ENCODE measurements at places on chromosomes 2 and 18.
A peak's percentile ranks its signal among the peaks of the same experiment; 100 is the strongest.

DNA sequence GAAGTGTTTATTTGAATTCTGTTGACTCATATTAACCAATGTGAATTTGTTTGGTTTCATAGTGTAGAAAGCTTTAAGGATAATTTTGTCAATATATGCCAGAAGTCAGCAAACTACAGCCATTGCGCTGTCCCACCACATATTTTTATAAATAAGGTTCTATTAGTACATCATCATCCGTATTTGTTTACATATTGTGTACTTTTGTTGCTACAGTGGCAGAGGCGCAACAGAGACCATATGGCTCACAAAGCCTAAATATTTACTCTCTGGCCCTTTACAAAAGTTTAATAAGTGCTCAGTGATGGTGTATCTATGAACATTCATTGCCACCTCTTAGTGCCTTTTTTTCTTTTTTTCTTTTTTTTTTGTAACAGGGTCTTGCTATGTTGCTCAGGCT is 6.4 kb downstream of the ERLEC1 start:
- no peak for DNase-seq

- no peak for DNase-seq
Observed at GRCh38 chr2:222241128-222241870, 57.5 kb downstream of the PAX3 start.

- no peak for DNase-seq
Observed at GRCh38 chr18:27824841-27825681, 351.9 kb downstream of the CDH2 start.

DNA sequence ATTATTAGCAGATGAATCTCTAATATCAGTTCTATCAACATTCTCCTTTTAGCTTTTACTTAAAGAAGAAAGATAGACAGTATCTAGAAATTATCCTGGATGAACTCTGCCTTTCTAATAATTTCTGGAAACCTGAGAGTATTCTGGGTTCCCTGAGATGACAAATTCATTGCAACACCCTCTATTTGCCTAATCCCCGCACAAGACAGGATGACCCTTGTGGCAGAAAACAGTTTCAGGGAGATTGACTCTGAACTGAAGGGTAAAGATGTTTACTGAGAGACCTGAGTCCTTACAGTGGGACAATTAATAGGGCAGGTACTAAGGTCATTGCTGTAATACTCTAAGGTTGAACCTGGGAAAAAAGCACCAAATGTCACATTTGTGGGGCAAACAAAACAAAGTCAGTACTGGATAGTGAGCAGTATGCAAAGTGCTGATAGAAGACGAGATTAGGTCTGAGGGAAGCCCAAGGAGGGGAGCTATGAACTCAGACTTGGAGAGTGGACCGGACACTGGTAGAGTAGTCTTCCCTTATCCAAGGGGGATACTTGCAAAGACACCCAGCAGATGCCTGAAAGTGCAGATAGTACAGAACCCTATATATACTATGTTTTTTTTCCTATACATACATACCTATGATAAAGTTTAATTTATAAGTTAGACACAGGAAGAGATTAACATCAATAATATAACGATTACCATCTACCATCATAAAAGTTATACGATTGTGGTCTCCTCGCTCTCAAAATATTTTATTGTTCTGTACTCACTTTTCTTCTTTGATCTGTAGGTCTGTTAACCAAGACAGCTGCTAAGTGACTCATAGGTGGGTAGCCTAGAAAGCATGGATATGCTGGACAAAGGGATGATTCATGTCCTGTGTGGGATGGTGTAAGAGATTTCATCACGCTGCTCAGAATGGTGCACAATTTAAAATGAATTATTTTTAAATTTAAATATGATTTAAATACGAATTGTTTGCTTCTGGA is 148.3 kb upstream of the KLHL14 start:
- DNase-seq = peak; percentile 19

- DNase-seq = no peak
Observed at GRCh38 chr2:200300638-200301314, 5.7 kb upstream of the SPATS2L start.

DNA sequence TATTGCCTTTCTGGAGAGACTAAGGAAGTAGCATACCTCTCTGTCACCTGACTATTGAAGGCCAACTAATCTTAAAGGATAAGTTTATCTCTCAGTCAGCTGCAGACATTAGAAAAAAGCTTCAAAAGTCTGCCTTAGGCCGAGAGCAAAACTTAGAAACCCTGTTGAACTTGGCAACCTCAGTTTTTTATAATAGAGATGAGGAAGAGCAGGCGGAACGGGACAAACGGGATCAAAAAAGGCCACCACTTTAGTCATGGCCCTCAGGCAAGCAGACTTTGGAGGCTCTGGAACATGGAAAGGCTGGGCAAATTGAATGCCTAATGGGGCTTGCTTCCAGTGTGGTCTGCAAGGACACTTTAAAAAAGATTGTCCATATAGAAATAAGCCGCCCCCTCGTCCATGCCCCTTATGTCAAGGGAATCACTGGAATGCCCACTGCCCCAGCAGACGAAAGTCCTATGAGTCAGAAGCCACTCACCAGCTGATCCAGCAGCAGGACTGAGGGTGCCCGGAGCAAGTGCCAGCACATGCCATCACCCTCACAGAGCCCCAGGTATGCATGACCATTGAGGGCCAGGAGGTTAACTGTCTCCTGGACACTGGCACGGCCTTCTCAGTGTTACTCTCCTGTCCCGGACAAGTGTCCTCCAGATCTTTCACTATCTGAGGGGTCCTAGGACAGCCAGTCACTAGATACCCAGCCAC is 61.5 kb upstream of the FAM98A start:
- no peak for DNase-seq

GRCh38 chr2:219634171-219634940 is 6.9 kb downstream of the SLC4A3 start:
- DNase-seq = no peak

- DNase-seq = no peak
Observed at GRCh38 chr2:241952816-241953215, 83.3 kb downstream of the RTP5 start.

GRCh38 chr2:153417077-153417476 is 61.5 kb downstream of the RPRM start:
- no peak for DNase-seq

- no peak for DNase-seq
Observed at GRCh38 chr18:58335821-58336220, 291.8 kb downstream of the NEDD4L start.

DNA sequence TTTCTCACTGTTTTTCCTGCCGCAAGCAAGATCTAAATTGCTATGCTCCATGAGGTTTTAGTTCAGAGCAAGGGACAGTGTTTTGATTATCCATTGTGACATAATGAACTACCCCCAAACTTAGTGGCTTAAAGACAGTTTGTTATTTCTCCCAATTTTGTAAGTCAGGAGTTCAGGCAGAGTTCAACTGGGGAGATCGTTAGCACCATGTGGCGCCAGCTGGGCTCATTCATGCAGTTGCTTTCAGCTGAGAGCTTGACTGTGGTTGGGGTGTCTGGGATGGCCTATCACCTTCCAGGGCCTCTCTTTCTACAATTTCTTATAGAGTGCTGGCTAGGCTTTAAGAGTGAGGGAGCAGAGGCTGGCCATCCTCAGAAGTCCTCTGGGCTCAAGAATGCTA is 382.9 kb upstream of the CELF4 start:
- DNase-seq = no peak

DNA sequence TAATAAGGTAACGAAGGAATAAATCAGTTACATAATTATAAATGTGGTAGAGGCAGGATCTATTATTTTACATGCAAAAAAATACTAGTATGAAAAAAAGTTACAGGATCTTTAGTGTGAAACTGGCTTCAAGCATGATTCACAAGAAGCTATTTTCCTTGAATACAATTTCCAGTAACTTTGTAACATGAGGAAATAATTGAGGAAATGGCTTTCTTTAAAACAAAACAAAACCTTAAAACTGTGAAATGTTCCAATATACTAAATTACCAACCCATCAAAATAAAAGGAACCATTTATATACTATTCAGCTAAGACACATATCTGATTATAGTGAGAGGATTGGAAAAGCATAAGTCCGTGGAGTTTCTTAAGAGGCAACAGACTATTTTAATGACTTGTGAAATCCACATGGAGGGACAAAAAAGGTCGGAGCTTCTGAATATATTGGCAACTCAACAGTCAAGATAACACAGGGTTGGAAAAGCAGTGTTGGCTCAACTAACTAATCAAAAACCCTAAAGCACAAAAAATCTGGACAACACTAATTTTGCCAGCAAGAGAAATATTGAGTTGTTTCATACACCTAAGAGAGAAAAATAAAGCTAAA is 10.6 kb downstream of the IRS1 start:
- no peak for DNase-seq

- DNase-seq = no peak
Observed at GRCh38 chr2:6958616-6959235, 41.5 kb downstream of the RNF144A start.

DNA sequence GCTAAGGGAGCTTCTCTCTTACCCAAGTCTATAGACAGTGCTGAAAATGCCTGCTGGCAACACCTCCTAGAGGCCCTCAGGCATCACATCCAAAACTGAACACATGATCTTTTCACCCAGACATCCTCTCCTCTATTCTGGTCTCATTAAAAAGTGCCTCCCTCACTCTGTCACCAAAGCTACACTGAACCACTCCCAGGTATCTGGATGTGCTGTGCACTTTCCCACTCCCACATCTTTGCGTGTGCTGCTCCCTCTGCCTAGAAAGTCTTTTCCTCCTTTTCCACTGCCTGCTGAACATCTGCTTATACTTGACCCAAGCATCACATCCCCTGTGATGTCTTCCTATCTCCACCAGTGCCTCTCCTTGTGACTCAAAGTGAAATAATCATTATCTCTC is 26.1 kb upstream of the STPG4 start:
- no peak for DNase-seq

GRCh38 chr18:43596105-43596712 is 318.9 kb upstream of the SYT4 start:
- peak; percentile 62 for DNase-seq

- DNase-seq = no peak
Observed at GRCh38 chr2:144151405-144151804, 368.5 kb downstream of the ZEB2 start.

DNA sequence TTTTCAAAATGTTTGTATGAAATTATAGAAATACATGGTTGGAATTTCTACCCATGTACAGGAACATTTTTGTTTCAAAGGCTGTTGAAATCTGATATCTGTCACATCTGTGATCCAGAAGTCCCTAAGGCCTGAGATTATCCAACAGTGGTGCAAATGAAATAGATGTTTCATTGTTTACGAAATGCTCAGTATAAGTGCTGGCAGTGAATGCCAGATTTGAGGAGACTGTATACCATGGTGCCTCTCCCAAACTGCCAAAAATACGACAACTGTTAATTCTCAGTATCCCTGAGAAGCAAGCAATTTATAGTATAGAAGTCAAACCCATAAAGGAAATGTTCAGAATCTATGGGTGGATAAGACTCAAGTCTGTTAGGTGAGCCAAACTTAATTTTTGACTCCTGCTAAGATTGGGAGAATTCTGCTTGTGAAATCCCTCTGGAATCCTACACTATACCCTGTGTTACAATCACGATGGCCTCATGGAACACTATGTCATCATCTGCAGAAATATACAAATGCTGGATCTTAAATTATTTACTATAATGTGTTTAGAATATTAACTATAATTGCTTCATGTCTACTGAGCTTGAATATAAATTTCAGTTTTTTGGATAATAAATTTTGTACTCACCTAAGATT is 71.2 kb upstream of the DOCK10 start:
- DNase-seq = no peak

- no peak for DNase-seq
Observed at GRCh38 chr2:136389809-136390208, 271.9 kb upstream of the CXCR4 start.

DNA sequence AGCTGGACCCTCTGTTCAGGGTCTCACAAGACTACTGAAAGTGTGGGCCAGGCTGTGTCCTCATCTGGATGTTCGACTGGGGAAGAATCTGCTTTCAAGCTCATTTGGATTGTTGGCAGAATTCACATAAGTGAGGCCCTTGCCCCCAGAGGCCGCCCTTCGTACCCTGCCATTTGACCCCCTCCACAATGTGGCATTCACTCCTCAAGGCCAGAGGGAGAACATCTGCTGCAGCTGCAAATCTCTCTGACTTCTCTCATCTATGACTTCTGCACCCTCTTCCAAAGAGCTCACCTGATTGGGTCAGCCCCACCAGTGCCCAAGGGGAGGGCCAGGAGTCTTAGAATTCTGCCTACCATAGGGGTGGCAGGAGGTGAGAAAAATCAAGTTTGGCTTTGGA is 3.9 kb upstream of the CNDP2 start:
- DNase-seq = no peak

GRCh38 chr18:50847192-50847591 is 27.4 kb upstream of the MRO start:
- no peak for DNase-seq

DNA sequence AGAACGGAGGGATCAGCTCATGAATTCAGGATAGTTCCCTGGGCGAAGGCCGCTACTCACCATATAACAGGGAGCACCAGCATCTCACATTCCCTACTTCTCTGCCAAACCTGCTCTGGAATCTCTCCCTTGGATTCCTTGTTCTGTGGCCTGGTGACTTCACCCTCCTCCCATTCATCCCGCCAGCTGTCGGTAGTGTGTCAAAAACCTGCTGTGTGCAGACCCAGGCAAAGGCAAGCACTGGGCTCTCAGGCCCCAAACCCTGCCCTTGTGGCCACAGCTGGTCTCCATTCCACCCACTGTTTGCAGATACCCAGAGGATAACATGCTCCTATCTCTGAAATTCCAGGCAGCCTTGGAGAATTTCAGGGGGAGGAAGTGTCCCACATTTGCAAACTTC is 151.6 kb downstream of the CAPN13 start:
- no peak for DNase-seq

DNA sequence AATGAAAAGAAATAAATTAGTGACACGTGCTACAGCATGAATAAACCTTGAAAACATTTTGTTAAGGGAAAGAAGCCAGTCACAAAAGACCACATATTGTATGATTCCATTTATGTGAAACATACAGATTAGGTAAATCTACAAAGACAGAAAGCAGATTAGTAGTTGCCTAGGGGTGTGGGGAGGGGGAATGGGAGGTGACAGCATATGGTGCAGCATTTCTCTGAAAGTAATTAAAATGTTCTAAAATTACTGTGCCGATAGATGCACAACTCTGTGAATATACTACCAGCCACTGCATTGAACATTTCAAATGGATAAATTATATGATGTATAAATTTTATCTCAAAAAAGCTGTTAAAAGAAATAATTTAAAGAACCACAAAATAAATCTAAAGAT is 161.0 kb downstream of the TRIB2 start:
- no peak for DNase-seq

DNA sequence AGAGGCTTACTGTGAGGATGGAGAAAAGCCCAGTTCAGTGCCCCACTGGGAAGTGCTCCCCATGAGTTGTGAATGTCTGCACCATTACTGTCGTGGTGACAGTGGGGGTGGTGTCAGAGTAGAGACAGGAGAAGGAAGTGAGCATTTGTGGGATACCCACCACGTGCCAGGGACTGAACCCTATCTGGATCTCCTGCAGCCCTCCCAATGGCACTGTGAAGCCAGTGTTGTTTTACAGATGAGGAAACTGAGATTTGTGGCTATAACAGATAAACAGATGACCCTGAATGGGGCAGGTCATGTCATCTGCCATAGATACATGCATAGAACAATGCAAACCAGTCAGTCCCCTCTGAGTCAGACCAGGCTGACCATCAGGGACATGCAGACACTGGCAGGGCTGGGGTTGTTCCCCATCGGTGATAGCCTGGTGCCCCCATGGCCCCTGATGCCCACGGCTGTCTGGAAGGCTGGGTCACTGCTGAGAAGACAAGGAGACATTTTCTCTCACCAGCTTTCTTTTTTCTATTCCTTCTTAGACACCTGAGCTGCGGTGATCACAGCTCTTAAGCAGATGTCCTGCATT is 60.8 kb downstream of the EMILIN2 start:
- no peak for DNase-seq

GRCh38 chr2:120873958-120874887 is 138.6 kb downstream of the GLI2 start:
- no peak for DNase-seq
